ENCODE measurements at places on chromosomes 11 and 22.

DNA sequence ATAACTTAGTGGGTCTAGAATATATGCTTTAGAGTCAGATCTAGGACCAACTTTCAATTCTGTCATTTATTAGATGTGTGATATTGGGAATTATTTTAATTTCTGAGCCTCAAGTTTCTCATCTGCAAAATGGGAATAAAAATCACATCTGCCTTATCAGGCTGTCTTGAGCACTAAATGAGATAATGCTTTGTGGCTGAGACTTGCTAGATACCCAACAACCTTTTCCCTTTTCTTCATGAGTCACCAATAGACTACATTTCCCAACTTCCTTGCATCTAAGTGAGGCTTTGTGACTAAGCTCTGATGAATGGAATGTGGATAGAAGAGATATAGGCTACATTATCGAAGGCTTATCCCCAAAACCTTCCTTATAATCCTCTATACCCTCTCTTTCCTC, 220.7 kb upstream of the SESN3 start:
- no peak for DNase-seq

DNA sequence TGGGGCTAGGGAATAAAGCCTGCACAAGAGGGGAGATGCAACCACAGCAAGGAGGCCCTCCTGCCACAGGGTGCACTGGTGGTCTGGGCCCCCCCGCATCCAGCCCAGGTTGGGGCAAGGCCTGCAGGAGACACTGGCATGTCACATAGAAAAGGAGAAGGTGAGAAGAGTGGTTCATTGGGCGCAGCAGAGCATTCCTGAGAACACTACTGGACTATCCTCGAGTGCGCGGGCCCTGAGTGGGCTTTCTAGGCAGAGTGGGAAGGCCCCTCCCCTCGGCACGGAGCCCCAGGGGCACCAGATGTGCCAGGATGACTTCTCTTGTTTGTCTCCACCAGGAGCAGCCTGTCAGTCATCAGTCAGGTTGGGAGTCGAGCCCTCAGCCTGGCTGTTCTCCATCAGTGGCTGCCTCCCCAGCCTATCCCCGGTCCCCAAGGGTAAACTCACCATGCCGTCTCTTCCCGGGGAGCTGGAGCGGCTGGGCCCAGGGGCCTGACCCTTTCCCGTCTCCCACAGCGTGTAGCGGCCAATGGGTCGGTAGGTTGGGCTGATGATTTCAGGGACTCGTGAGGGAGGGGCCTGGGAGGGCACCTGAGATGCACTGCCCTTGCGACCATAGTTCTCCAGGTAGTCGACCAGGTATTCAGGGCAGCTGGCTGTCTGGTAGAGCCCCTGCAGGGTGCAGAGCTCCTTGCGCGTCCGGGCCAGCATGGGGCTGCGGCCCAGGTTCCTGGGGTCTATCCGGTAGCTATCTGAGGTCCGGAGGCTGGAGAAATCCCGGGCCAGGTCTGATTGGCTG, 9.0 kb downstream of the USP2 start:
- DNase-seq = no peak

DNA sequence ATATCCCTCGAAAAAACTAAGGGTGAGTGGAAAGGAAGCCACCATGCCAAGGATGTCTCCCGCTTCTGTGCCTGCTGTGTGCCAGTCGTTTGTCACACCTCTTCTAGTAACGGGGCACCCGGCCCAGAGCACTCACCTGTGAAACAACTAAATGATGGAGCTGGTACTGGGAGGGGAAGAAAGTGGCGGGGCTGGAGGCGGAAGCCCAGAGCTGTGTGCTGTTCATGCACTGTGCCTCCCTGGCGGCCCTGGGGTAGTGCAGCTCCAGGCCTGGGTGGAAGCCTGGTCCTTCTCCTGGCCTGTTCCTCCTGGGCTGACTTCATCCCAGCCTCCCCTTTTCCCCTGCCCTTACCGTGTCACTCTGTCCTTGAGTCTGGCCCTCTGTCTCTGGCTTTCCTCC, 130.2 kb downstream of the CEP164 start:
- DNase-seq = no peak

DNA sequence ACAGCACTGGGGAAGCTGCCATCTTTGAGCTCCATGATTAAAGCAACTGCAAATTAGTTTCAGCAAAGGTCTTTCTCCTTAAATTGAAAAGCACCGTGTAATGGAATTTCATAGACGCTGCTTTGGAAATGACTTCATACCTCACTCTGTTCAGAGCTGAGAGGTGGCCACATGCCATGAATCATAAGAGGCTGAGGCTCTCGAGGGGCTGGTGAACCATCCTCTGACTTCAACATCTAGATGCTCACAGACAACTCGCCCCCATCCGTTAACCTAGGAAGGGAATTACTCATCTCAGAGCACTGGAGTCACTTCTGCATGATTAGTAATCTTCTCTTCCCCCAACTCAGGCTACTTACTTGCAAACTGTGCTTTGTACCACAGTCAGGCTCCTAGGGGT, 122.3 kb downstream of the RCN1 start:
- DNase-seq = peak; percentile 32

DNA sequence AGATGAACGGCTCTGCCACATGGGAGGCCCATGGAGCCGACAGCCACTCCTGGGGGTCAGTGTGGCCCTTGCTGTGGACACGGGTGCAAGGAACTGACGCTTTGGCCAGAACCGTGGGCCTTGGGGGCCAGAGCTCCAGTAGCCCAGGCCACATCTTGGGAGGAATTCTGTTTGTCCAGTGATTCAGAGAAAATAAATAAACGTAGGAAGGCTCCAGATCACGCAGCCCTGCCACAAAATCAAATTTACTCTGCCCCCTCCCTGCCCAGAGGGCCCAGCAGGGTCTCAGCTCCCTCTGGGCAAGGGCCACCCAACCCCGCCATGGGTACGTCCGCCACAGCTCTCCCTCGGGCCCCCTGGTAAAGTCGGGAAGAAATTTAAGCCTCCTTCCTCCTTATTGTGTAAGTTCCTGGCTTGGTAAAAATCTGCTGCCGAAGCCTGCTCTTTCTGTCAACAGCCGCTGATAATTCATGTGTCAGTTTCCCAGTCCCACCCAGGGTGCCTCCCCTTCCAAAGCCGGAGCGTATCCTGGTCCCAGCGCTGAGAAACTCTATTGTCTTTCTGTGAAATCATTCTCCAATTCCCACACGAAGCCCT, 6.9 kb upstream of the MUC5AC start:
- no peak for DNase-seq

GRCh38 chr11:107858217-107859070, at the start of gene SLC35F2:
TSS of gene SLC35F2 (minus strand) at chr11:107858787. CDS start at chr11:107858767, 20 bp downstream.
- peak; percentile 83 for DNase-seq

DNA sequence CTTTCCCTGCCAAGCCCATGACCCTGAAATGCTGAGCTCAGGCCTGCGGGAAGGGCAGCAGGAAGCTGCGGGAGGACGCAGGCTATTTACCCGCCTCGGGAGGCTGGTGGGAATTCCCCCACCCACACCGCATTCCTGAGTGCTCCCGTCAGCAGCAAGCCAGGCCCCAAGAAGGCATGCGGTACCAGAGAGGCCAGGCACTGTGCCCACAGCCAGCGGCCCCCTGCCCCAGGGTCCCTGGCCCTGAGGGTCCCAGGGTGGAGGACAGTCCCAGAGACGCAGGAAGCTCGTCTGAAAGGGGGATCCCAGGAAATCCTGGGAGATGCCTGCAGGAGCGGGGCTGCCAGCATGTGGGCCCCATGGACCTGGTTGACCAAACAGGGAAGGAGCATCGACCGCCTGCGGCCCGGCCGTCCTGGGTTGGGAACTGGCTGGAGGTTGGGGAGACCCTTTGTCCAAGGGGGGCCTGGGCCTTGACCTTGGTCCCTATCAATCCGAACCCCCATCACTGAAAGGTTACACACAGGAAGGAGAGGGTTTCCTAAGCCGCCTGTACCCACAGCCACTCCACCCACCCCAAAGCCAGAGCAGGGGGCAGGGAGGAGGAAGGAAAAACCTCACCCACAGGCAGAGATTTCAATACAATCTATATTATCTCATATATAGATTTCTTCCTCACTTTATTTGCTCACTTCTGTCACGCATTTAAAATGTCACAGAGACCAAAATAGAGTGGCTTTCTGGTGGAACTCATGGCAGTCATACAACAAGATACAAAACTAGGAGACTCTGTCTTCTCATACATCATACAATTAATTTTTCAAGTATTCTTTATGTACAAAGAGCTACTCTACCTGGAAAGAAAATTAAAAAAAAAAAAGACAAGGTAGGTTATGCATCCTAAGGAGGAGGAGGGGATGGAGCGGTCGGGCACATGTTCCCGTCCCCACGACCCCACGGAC, 17.1 kb downstream of the MAFF start:
- peak; percentile 53 for DNase-seq

- no peak for DNase-seq
Measured at GRCh38 chr11:68457898-68458249, 2.7 kb upstream of the PPP6R3 start.

DNA sequence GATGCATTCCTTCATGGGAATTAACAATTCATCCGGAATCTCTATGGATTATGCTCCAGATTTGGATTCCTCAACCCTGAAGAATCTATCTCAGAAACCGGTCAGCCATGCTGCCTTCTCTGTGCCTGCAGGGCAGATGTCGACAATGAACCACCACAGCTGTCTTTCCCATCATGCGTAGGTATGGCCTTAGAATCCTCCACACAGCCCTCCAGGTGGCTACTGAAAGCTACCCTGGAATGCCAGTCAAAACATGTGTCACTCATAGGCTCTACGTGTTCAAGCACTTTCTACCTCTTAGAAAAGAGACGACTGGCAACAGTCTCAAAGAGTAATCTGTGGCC, 19.4 kb downstream of the MAML2 start:
- no peak for DNase-seq

DNA sequence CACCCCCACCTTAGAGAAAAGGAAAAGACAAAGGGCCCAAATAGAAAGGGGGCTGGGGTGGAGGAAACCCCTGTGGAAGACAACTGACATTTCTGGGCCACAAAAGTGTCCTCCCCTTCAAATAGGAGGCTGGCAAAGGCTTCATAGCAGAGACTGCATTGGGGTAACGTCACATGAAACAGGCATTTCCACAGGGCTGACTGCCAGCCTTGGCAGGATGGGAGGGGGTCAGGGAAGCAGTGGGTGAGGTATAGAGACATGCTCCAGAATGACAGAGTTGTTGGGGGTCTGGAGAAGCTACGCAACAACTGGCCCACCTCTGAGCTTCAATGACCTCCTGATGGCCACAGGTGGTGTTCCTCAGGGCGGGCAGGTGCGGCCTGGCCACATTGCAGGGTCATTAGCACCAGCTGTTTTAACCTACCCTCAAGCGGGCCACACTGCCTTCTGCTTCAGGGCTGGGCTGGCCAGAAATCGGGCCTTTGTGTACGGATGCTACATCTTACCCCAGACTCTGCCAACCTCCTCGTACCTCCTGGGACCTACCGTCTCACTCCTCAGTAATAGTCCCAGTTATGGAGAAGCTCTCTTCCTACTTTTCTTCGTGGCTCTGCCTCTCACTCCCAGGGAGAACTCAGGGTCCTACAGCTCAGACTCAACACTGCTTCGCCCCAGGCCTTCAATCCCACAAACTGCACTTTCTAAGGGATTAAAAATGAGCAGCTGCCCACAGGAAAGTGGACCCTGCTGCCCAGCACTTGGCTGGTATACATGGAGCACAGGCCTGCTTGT, 160.0 kb upstream of the NCAM1 start:
- DNase-seq = no peak

GRCh38 chr11:83115551-83115950, 41.4 kb upstream of the PCF11 start:
- no peak for DNase-seq

DNA sequence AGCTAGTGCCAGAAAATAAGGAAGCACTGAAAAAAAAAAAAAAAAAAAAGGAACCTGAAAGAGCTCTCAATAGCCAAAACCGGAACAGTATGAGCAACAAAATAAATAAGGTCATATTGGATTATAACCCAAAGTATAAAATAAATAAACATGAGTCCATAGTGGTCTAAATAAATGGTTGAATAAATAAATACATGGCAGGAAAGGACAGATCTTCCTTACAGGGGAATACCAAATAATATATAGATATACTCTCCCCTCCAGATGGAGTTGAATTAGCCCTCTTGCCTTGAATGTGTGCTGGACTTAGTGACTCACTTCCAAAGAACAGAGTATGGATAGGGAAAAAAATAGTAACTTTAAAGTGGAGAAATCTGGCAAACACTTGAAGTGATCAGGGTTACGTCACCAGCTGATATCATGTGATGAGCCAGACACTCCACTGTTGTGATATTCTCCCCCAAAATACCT, 14.3 kb upstream of the ARRB1 start:
- DNase-seq = no peak

DNA sequence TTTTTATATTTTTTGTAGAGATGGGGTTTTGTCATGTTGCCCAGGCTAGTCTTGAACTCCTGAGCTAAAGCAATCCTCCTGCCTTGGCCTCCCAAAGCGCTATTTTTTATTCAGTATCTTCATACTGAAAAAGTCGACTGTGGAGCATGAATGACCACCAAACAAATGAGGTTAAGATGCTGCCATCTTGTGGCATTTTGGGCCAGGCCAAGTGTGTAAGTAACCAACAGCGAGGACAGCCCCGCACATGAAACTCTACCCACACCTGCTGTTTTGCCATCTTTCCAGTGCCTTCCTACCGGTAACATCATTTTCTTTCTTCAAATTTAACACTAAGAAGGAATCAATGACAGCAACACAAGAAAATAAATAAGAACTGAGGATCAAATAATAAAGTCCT, 32.2 kb upstream of the AQP11 start:
- no peak for DNase-seq

DNA sequence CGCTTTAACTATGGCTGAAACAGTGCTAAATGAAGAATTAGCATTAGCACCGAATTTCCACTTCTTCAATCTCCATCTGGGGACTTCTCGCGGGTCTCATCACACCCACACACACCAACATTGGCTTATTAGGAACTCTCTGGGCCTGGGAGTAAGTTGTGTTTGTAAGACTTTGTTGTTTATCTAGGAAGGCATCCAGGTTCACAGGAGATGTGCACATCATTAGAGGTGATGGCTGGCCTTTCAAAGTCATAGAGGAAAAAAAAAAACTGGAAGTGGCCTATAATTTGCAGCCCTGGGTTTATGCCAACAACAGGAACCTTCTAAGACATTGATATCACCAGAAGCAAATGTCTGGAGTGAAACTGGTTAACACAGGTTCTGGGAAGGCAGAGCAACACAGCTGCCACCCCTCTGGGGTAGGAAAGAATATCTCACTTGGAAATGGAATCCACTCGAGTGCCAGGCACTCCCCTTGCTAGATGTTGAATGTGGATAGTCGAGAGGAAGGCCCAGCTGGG, 84.5 kb downstream of the TRAF6 start:
- DNase-seq = no peak

GRCh38 chr11:1548221-1549070, 23.6 kb downstream of the DUSP8 start:
- no peak for DNase-seq
